ENCODE measurements at places on chromosomes 5 and 9. TPM values are rescaled to one million over a fixed set of nuclear protein-coding genes. Genes with fewer than 3 reads are reported as not detected.

- no peak for DNase-seq
Measured at GRCh38 chr5:35342664-35343063, 112.4 kb upstream of the PRLR start.

- DNase-seq: no peak
Measured at GRCh38 chr9:89497257-89497963, 503 bp downstream of the SEMA4D start.

- DNase-seq: peak; percentile 63
Measured at GRCh38 chr5:149775785-149776184, 45.7 kb downstream of the PPARGC1B start.

DNA sequence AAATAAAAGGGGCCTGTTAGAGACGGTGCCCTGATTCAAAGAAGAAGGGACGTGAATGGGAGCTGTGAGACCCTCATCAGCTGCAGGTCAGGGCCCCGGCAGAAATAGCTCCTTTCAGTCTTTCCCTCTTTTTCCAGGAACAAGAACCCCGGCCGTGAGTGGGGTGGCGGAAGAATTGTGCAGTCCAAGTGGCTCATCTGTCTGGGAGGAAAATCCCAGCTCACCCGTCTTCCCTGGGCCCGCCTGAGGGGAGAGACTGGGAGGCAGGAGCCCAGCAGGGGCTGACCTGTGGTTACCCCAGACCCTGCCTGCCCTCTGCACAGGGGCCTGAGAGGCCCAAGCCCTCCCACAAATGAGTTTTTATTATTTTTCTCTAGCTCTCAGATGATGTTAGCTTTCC, 24.8 kb upstream of the CSF1R start:
- DNase-seq: no peak

DNA sequence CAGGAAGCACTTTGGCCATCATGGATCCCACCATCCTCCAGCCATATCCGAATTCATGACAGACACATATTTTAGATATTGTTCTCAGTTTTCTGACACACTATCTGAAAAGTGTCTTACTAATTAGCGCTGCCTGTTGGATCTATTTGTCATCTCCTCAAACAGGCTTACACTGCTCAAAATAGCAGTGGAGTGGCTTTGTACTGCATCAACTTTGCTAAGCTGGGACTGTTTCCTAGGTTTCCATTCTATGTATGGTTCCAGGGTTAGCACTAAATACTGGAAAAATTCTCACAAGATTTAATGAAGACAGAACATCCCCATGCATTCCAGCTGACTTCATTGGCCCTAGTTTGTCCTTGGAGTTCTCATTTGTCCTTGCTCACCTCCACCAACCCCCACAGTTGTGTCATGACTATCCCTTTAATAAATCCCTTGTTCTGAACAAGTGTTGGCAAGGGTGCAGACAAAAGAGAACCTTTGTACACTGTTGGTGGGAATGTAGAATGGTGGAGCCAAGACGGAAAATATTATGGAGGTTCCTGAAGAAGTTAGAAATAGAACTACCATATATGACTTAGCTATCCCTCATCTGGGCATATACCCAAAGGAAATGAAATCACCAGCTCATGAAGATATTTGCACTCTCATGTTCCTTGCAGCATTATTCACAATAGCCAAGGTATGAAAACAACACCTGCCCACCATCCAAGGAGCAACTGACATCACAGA, 136.5 kb upstream of the RAI14 start:
- DNase-seq: peak; percentile 39

DNA sequence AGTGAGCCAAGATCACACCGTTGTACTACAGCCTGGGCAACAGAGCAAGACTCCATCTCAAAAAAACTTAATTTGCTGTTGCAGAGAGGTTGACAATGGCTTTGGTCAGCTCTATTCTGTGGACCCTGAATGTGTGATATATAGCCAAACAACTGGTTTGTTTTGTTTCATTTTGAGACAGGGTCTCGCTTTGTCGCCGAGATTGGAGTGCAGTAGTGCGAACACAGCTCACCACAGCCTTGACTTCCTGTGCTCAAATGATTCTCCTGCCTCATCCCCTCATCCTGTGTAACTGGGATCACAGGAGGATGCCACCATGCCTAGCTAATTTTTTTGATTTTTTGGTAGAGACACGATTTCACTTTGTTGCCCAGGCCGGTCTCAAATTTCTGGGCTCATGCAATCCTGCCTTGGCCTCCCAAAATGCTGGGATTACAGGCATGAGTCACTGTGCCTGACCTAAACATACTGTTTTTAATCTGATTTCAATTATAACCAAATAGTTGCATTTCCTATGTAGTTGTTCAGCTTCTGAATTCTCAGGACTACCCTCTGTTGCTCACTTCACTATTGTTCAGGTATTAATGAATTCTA, 9.8 kb downstream of the RNF183 start:
- no peak for DNase-seq

- DNase-seq: no peak
Measured at GRCh38 chr9:87359958-87360601, 137.6 kb upstream of the DAPK1 start.

DNA sequence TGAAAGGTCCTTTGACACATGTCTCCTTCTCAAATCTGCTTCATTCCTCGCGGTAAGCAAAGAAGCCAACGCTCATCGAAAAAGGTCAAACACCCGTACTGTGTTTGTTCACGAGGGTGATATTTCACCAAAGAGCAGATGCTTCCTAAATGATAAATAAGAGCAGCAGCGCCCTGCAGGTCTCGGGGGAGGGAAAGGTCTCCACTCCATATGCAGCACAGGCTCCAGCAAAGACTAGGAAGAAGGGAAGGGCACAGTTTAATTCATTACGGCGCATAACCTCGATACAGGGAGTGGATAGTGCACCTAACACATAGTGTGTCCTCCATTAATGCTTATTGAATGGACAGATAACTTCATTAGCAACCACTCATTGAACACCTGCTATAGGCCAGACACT, 593.3 kb downstream of the CDK5RAP2 start:
- no peak for DNase-seq

GRCh38 chr5:173729079-173729765, 112.8 kb upstream of the BOD1 start:
- no peak for DNase-seq

DNA sequence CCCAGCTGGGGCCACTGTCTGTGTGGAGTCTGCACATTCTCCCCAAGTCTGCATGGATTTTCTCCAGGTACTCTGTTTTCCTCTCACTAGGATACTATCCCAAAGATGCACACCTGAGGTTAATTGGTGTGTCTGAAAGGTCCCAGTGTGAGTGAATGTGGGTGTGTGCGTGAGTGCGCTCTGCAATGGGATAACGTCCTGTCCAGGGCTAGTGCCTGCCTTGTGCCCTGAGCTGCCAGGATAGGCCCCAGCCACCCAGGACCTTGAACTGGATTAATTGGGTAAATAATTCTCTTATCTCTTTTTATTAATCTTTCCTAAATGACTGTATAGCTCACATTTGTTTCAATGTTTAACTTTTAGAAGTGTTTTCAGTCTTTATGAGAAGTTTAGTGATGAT, 11.5 kb upstream of the PANK3 start:
- no peak for DNase-seq

- DNase-seq: peak; percentile 50
Measured at GRCh38 chr5:103232393-103232999, 26.1 kb upstream of the MACIR start.

- no peak for DNase-seq
Measured at GRCh38 chr5:140341591-140341990, 4.8 kb downstream of the HBEGF start.

DNA sequence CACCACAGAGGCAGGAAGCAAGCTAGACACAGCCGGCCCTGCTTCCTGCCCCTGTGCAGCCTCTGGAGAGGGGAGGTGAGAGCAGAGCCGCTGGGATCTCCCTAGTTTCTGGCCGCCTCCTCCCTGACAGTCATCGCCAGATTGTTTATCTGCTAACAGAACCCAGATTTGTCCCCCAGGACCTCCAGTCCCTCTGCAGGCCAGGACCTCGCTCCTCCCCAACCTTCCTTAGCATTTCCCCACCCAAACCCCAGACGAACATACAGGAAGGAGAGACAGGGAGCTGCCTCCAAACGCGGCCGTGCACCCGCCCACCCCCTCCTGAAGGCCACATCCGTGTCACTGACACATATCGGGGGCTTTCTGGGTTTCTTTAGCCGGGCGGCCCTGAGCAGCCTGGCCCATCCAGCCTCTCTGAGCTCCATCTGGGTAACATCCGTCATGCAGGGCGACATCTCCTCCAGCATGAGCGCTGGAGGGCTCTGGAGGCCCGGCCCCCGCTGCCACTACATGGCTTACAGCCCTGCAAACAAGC, 47.5 kb downstream of the DBH start:
- no peak for DNase-seq

- DNase-seq: no peak
Measured at GRCh38 chr9:518540-518939, 303.9 kb downstream of the DOCK8 start.

- no peak for DNase-seq
Measured at GRCh38 chr5:156836846-156837245, 13.2 kb upstream of the PPP1R2B start.

DNA sequence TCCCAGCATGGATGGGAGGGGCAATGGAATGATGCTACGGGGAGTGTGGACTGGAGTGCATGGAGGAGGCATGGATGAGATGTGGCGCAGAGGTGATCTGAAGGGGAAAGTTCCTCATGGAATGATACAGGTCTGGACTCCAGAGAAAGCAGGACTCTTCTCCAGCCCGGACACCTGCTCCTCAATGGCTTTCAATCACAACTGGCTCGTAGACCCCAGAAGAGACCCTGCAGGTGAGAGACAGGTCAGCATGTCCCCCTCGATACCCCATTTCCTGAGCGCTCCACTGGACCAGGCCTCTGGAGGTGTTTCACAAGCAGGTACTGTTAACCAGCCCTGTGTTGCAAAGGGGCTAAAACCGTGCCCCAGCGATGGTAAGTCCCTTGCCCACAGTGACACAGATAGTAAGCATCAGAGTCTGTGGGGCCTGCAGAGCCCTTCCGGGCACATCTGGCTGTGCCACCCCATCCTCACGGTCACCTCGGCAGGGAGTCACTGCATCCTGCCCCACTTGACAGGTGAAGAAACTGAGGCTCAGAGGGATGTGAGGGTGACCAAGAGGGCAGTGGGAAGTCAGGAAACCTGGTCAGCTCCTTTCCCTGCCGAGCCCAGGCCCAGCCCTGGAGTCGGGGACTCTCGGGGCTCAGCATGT, 5.5 kb upstream of the DPM2 start:
- no peak for DNase-seq

- no peak for DNase-seq
Measured at GRCh38 chr9:80883826-80884579, 805.3 kb downstream of the TLE1 start.

GRCh38 chr9:129547063-129547462, 73.8 kb downstream of the C9orf50 start:
- no peak for DNase-seq

- no peak for DNase-seq
Measured at GRCh38 chr5:174319551-174319950, 274.0 kb downstream of the NSG2 start.

GRCh38 chr5:21862986-21863385, 990.2 kb downstream of the CDH12 start:
- no peak for DNase-seq

GRCh38 chr9:70053864-70054263, 10.2 kb downstream of the MAMDC2 start:
- DNase-seq: peak; percentile 94

DNA sequence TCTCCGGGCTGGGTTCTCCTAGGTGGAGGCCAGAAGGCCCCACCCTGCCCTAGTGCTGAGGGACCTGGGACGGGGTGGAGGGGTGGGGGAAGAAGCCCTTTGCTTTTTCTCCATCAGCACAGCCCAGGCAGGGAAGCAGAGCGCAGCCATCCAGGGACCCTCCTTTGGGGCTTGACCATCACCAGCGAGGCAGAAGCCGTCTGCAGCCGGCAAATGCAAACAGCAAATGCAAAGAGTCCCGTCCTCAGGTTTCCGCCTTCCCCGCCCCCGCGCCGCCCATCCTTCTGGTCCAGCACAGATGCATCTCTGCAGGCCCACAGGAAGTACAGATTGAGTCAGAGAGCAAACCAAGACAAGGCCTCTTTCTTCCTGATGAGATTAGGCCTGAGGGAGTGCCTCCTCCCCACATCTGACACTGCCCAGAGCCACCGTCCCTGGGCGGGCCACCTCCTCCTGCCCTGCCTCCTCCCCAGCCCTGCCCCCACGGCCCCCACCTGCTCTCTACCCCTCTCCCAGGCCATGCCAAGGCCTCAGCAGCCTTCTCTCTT, 23.4 kb downstream of the CORO2A start:
- peak; percentile 31 for DNase-seq

DNA sequence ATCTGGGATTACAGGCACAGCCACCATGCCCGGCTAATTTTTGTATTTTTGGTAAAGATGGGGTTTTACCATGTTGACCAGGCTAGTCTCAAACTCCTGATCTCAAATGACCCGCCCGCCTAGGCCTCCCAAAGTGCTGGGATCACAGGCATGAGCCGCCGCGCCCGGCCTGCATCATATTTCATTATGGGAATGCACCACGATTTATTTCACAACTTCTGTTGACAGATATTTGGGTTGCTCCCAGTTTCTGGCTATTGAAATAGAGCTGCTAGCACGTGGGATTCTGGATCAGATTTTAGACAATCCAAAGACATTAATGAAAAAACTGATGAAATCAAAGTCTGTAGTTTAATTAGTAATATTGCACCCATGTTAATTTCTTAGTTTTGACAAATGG, 48.4 kb upstream of the FUBP3 start:
- peak; percentile 91 for DNase-seq

- peak; percentile 60 for DNase-seq
Measured at GRCh38 chr9:127308652-127309434, 44.3 kb downstream of the GARNL3 start.

- no peak for DNase-seq
Measured at GRCh38 chr5:173334808-173335207, 6.6 kb upstream of the STC2 start.

- DNase-seq: no peak
Measured at GRCh38 chr5:172933238-172933637, 26.0 kb upstream of the RPL26L1 start.

GRCh38 chr9:78592811-78593210, 295.9 kb downstream of the PSAT1 start:
- peak; percentile 16 for DNase-seq

GRCh38 chr5:162852134-162852533, 585.3 kb upstream of the CCNG1 start:
- no peak for DNase-seq

GRCh38 chr5:148794729-148795561, 31.5 kb upstream of the ADRB2 start:
- peak; percentile 94 for DNase-seq

- no peak for DNase-seq
Measured at GRCh38 chr9:14533867-14534640, 159.2 kb downstream of the ZDHHC21 start.

The PHF24 gene
- total RNA-seq: not detected

The GFPT2 gene
- 15.7 TPM for total RNA-seq

The SLC45A2 gene
- not detected for total RNA-seq

The FBP2 gene
- not detected for total RNA-seq

The CCNI2 gene
- total RNA-seq: 0.12 TPM

The IL5 gene
- total RNA-seq: not detected

The LCN15 gene
- total RNA-seq: not detected

The RAB3C gene
- not detected for total RNA-seq

The IRF1 gene
- 18.7 TPM for total RNA-seq

The HSD17B3 gene
- total RNA-seq: 0.74 TPM

The MAMDC2 gene
- not detected for total RNA-seq

Measured in MCF 10A (cell line).